Uterine smooth muscle cell (primary cell): ENCODE measurements at places on chromosomes 6 and 20. TPM values are rescaled to one million over a fixed set of nuclear protein-coding genes. Genes with fewer than 3 reads are reported as not detected.

KATNA1 gene
- 35.5 and 41.4 TPM in 2 replicates for total RNA-seq

TRIM15 gene
- not detected in 2 replicates for total RNA-seq

TMEM170B gene
- 1.7 and 4.4 TPM in 2 replicates for total RNA-seq

TMX4 gene
- 33.4 and 37.0 TPM in 2 replicates for total RNA-seq

KHDC3L gene
- total RNA-seq: 0.12 TPM in 1 of 2 replicates, not detected in the other

BTNL2 gene
- total RNA-seq: not detected in 2 replicates

GPX5 gene
- not detected in 2 replicates for total RNA-seq

COQ3 gene
- total RNA-seq: 3.7 and 13.1 TPM in 2 replicates

SYS1 gene
- 18.5 and 19.4 TPM in 2 replicates for total RNA-seq

CD40 gene
- total RNA-seq: 1.1 and 2.0 TPM in 2 replicates

PRPH2 gene
- 1.7 and 1.8 TPM in 2 replicates for total RNA-seq

CASP8AP2 gene
- total RNA-seq: 15.6 and 20.8 TPM in 2 replicates

EBF4 gene
- 1.2 and 4.1 TPM in 2 replicates for total RNA-seq
